ENCODE measurements at places on chromosomes 4 and X.

DNA sequence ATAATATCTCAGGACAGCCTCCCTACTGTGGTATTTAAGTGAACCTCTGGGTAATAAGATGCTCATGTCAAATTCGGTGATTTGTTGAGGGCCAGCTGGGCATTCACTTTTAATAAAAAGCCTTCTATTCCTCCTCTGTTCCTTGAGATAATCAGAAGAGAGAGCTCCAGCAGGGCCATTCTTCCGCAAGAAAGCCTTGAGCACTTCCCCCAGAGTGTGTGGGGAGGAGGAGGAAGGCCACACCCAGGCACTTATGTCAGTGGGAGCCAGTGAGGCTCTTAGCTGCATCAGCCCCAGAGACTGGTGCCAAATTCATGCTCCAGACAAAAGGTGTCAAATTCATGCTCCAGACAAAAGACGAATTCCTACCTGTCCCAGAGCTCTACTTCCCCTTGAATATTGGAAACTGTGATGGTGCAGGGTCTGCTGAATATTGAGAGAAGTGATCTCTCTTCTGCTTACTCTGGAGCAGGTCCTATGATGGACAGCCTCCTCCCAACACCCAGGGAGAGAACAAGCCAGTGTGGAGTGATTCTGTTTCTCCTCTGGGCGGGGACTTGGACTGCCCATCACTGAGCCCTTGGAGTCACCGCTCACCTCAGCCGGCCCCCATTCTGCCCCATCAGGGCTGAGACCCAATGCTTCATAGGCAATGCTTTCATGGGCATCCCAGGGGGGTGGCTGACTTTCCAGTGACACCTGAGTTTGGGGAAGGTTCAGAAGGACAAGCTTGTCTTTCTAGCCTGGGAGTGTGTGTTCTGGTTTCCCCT lies 68.1 kb downstream of the FHDC1 start:
- no peak for DNase-seq

GRCh38 chr4:142614621-142615323 lies 231.3 kb downstream of the INPP4B start:
- DNase-seq: no peak

GRCh38 chrX:148507418-148507817 lies 7.0 kb downstream of the AFF2 start:
- no peak for DNase-seq

GRCh38 chrX:97751735-97752134 lies 868.0 kb downstream of the RPA4 start:
- DNase-seq: no peak

DNA sequence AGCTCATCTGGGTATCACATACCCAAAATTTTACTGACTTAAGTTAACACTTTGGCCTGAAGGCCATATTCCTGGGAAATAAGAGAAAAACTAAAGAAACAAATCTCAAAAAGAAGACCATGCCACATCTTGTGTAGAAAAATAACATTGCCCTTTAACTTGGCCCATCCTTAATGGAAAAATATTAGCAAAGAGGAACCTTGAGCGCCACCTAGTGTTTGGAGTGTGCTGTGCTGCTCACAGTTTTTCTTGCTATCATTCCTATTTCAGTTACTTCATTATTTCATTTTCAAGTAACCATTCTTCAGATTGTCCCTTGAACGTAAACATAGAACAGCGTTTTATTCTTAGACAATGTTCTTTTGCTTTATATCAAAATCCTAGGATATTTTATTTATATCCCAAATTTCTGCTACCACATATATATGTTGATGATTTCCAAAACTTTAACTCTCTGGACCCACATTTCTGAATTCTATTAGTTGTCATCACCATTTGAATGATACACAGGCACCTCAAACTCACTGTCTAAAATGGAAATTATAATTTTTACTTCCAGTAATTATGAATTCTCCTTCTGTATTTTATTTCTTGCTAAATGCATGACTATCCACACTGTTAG lies 999.0 kb upstream of the ADGRL3 start:
- no peak for DNase-seq

GRCh38 chr4:45621971-45622370 lies 501.9 kb downstream of the GABRG1 start:
- DNase-seq: no peak

GRCh38 chrX:117972711-117973109 lies 143.9 kb downstream of the KLHL13 start:
- no peak for DNase-seq

- DNase-seq: no peak
Observed at GRCh38 chr4:81807386-81807785, 335.7 kb upstream of the RASGEF1B start.

DNA sequence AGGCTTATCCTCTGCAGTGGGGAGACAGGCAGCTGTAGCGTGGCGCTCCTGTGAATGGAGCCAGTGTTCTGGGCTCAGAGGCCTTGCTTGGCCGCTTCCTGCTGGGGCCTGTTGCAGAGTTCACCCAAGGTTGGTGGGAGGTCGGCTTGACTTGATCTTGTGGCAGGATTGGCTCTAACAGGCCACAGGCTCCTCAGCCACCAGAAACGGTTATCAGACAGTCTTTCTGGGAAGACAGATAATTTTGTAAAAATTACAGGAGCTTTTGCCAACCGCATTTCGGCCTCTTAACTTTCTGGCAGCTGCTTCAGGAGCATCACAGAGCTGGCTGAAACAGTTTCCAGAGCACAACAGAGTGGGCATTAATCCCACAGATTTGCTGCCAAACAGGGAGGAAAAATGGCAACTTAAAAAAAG lies 66.4 kb downstream of the DIPK2B start:
- no peak for DNase-seq

GRCh38 chrX:124462931-124463330 lies 116.6 kb downstream of the SH2D1A start:
- no peak for DNase-seq

GRCh38 chr4:105996845-105997244 lies 101.6 kb downstream of the NPNT start:
- DNase-seq: no peak

- no peak for DNase-seq
Observed at GRCh38 chr4:114209584-114209983, 230.1 kb upstream of the ARSJ start.

GRCh38 chrX:153777261-153778090 lies 3.4 kb upstream of the SRPK3 start:
- no peak for DNase-seq

DNA sequence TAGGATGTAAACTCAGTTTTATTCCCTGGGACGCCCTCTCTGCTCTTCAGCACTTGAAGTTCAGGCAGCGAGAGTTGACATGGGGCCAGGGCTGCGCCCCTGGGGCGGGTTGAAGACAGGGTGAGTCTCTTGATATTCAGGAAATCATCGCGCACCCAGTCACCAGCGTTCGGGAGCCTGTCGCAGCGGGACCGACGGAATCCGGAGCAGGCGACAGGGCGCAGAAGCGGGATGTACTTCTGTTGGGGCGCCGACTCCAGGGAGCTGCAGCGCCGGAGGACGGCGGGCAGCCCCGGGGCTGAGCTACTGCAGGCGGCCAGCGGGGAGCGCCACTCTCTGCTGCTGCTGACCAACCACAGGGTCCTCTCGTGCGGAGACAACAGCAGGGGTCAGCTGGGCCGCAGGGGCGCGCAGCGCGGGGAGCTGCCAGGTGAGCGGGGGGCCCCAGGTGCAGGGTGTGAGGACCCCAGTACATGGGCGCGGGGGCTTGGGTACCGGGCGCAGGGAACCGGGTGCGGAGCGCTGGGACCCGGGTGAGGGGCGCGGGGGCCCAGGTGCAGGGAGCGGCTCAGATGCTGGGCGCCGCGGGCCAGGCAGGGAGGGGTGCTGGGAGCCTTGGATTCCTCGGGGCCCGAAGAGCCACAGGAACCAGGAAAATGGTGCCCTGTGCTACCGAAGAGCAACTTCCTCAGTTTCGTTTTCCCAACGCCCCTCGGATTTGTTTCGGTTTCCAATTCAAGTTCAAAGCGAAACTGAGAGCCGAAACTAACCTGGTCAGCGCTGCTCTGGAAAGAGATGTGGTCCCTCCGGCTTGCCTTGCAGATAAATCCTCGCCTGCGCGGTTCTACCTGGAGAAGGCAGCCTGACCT lies at the start of gene HERC6:
Gene HERC6, plus strand, starts transcription at position 162 of the 869 bp plus-strand sequence. Its CDS starts 70 bp downstream, at position 232.
- peak; percentile 70 for DNase-seq

GRCh38 chr4:54073271-54073880 lies 9.0 kb upstream of the CHIC2 start:
- DNase-seq: no peak

GRCh38 chr4:24130637-24131036 lies 240.8 kb upstream of the PPARGC1A start:
- no peak for DNase-seq

DNA sequence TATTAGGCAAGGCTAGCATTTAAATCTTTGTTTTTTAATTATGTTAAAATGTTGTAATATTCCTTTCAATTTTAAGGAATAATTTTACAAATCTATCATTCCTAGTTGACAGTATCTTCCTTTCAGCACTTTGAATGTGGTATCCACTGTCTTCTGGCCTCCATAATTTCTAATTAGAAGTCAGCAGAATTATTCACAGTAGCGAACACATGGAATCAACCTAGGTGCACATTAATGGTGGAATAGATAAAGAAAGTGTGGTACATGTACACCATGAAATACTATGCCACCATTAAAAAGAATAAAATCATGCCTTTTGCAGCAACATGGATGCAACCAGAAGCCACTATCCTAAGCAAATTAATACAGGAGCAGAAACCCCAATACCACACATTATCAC lies 1887.8 kb downstream of the PCDH7 start:
- no peak for DNase-seq
